Choroid plexus epithelial cell (primary cell): ENCODE measurements at places on chromosomes 2 and 18.

DNA sequence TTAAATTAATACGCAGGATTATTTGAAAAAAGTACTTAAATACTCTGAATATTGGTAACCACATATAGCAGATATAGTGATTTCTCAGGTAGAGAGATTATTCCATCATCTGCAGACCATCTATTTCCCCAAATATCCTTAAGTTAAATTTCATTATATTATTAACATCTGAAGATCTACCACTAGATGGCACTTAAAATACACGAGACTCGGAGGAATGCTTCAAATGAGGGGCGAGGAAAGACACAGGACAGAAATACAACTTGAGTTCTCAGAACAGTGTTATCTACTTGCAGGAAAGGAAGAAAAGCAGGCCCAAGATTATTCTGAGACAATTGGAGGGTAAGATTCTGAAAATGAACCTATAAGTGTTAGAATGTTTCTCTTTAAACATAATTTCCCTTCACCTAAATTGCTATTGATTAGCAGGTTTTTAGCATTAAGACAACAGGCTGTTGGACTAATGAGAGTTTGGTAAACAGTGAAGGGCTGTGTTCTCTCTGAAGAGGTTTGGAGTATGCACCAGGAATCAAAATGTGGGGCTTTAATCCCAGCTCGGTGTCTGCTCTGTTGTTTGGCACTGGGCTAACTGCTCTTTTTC lies 76.9 kb upstream of the GCFC2 start:
- DNase-seq, result peak; percentile 61

DNA sequence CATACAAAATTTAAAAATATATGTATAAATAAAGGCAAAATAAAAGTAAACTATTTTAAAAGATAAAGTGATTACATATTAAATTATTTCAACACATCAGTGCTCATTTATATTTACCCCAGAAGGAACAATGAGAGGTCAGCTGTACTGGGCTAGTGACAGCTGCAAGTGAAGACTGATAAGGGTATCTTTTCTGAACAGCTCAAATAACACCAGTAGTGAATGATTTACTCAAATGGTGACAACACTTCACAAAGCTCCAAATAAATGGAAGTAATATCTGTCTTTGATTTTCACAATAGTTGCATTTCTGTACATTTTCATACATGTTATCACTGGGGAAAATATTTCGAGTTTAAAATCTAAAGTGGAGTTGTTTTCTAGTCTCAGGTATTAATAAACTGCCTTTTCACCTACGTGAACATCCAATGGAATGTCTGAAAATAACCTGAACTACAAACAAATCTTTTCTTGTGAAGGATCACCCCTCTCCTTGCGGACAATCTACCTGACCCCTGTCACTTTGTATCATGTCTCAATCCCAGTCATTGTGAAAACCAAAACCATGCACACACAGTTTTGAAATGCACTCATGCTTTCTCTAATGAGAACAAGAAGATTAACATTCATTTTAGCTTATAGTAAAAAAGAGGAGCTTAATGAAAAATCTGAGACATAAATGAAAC lies 1928.8 kb upstream of the CELF4 start:
- no peak for DNase-seq

DNA sequence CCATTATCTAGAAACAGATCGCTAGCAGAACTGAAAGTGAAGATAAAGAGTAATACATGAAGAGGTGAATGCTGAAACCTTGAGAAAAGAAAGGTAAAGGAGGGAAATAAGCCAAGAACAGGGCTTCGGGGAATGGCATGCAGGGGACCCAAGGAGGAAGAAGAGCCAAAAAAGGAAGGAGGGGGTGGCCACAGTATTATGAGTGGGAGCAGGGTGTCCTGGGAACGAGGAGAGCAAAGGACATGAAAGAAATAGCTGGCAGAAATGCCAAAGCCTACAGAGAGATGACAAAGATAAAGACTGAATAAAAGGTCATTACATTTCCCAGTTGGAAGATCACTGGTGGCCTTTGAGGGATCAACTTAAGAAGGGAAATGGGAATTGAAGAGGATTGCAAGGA lies 82.9 kb downstream of the ACTR3 start:
- no peak for DNase-seq

DNA sequence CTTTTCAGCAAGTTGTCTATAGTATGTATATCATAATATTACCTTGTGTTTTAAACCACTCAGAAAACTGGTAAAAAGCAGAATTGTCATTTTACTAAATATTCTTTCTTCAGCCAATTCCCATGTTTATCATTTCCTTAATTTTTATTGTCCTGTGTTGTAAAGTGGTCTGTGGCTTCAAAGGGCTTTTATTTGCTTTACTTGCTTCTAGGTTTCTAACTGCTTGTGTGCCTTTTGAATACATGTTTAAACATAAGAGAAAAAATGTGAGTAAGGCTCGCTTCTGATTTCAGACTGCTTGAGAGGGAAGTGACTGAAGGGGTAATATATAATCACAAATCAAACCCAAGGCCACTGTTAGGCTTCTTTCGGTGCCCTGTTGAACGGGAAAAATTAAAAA lies 407.5 kb upstream of the NRP2 start:
- DNase-seq, result no peak

DNA sequence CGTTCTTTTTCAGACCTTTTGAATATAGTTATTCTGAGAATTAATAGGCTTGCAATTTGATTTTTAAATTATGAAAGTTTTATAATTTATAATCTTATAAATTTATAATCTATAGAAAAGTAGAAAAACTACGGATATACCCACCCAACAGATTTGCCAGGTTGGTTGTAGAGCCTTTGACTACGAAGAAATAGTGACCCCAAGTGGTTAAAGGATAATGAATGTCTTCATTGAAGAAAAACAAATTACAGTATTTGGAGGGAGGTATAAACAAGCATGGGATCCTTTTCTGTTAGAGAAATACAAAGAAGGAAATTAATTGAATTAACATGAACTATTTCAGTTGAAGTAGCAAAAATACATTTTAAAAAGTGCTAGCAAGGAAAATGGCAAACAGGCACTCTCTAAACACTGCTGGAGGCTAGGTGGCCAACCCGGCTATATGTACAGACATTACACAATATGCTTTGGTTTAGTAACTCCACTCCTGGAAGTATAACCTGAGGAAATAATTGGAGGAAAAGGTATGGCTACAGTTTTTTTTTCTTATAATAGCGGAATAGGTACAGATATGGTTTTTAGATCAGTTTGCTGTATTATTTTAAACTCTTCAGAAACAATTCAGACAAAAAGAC lies 110.9 kb downstream of the MIB1 start:
- DNase-seq, result peak; percentile 59

GRCh38 chr2:242054406-242054805 lies 184.9 kb downstream of the RTP5 start:
- DNase-seq, result no peak

- DNase-seq, result no peak
Observed at GRCh38 chr2:177398791-177399190, 6.2 kb downstream of the AGPS start.

DNA sequence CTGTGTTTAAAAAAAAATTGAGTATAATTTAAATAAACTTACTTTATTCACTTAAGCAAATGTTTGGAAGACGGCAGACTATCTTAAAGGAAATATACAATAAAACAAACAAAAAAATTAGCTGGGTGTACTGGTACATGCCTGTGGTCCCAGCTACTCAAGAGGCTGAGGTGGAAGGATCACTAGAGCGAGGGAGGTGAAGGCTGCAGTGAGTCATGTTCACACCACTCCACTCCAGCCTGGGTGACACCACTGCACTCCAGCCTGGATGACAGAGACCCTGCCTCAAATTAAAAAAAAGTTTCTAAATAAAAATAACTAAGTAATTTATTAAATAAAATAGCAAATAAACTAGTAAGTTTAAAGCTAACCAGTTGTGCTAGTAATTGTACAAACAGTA lies 7.5 kb downstream of the PUM2 start:
- DNase-seq, result peak; percentile 45

DNA sequence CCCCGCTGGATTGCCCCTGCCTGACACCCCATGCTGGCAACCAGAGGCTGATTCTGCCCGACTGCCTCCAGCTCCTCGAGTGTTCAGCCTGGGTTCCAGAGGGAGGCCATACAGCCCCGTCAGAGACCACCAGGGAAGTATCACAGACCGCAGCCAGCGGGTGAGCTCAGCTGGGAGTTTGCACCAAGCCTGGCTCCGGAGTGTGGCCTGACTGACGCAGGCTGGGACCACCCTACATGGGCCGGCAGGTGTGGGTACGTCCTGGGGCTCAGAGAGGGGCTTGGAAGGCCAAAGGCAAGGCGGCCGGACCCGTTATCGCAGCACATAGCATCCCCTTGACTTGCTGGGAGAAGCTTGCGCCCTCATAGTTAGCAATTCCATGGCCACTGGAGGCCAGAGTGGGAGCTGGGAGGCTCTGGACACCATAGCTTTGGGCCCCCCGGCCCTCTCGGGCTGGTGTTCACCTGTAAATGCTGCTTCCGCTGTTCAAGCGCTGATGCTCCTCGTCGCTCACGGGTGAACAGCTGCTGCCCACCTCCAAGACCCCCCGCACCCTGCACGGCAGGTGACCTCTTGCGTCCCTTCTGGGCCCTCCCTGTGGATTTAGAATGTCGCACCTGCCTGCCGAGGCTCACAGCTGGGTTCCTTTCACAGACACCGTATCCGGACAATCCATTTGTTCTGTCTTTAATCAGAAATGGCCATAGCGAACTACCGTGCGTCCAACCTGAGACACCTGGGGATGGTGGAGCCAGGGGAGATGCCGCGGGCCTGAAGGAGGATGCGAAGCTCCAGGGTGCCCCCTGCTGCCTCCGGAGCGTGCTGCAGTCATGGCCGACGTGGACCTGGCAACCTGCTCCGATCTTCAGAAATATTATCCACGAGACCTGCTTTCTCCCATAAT lies 31.2 kb upstream of the SLC66A3 start:
- DNase-seq, result peak; percentile 69

DNA sequence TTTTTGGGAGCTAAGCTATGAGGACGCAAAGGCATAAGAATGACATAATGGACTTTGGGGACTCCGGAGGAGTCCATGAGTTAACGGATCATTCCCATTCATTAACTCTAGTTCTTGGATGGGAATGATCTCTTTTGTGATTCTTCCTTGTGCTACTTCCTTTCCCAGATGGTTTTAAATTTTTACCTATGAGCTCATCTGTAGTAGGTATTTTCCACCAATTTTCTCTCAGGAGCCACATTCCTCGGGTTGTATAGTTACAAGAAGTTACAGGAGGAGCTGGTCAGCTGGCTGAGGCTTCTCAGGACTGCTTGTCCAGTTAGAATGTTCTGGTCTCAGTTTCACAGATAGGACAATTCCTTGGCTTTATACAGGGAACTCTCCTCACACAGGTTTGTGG lies 42.9 kb upstream of the LPIN2 start:
- DNase-seq, result peak; percentile 38

GRCh38 chr2:204625135-204625534 lies 79.9 kb downstream of the PARD3B start:
- DNase-seq, result no peak

GRCh38 chr2:189566046-189566445 lies 14.5 kb downstream of the SLC40A1 start:
- DNase-seq, result peak; percentile 55

DNA sequence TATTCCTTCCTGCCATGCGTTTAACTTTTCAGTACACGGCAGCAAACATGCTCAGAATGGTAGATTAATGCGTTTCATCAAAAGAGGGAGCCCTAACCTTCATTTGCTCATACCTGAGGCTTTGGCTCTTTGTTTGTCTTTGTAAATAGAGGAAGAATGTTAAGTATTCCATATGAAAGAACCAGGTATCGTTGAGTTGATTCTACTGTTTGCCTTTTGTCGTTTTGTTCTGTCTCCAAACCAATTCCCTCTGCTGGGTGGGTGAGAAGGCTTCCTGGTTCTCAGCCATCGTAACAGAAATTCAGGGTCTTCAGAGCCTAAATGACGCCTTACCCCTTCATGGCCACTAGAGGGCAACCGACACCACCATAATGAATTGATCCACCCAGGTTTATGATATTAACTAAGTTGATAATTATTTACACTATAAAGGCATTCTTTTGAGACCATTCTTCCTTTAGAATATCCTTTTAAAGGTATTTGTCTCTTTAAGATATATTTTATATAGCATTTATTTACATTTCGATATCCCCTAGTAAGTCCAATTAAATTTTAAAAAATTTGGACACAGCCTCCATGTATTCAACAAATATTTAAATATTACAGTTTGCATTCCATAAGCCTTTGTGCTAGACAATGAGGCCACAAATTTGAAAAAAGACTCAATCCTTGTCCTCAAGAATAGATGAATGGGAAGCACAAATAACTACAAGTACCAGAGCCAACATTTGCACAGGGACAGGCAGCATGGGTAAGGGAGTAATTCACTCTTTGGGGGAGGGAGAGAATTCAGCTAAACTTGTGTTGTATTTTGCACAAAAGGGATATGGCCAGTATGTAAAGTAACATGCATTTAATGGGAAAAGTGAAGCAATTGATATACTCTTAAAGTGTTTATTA lies 48.1 kb downstream of the TIMM21 start:
- peak; percentile 87 for DNase-seq

- no peak for DNase-seq
Observed at GRCh38 chr2:199744260-199744659, 106.7 kb downstream of the FTCDNL1 start.

- DNase-seq, result peak; percentile 97
Observed at GRCh38 chr2:8980096-8980495, 23.4 kb downstream of the MBOAT2 start.

DNA sequence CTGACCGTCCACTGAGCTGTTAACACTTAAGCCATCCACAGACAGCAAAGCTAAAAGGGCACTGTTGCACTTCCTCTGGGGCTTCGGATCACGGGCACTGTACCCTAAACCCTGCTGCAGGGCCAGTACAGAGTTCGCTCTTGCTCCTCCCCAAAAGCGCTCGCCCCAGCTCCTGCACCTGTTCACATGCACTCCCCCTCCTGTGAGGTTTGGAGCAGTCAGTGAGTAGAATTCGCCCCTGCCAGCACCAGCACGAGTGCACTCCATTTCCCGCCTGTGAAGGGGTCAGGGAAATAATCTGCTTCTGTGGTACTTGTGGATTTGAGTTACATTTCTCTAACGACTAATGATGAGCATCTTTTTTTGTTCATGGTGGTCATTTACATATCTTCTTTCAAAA lies 158.8 kb downstream of the PTPRM start:
- DNase-seq, result no peak

DNA sequence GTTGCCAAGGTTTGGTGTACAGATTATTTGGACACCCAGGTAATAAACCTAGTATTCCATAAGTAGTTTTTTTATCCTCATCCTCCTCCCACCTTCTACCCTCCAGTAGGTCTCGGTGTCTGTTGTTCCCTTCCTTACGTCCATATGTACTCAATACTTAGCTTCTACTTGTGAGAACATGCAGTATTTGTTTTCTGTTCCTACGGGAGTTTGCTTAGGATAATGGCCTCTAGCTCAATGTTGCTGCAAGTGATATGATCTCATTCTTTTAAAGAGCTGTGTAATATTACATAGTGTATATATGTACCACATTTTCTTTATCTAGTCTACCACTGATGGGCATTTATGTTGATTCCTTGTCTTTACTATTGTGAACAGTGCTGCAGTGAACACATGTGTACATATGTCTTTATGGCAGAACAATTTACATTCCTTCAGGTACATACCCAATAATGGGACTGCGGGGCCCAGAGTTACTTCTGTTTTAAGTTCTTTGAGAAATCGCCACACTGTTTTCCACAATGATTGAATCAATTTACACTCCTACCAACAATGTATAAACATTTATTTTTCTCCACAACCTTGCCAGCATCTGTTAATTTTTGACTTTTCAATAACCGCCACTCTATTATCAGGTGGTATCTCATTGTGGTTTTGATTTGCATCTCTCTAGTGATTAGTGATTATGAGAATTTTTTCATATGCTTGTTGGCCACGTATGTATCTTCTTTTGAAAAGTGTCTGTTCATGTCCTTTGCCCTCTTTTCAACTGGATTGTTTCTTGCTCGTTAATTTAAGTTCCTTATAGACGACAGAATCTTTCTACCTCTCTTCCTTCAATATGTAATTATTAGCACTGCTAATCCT lies 88.0 kb downstream of the MEMO1 start:
- no peak for DNase-seq
